ENCODE measurements at places on chromosomes 5 and 9. TPM values are rescaled to one million over a fixed set of nuclear protein-coding genes. Genes with fewer than 3 reads are reported as not detected.

Gene FYB1
- 9.0 TPM for total RNA-seq

Gene ZNF608
- 0.77 TPM for total RNA-seq

Gene EDIL3
- total RNA-seq = 0.14 TPM

Gene PCDHGA12
- 0.03 TPM for total RNA-seq

Gene PPP3R2
- not detected for total RNA-seq

Gene CARD6
- 2.9 TPM for total RNA-seq

Gene ORM2
- not detected for total RNA-seq

Gene WNT8A
- total RNA-seq = not detected

Gene FCN2
- not detected for total RNA-seq

Gene SUSD3
- 1.0 TPM for total RNA-seq

Gene IL7R
- total RNA-seq = 0.36 TPM

Gene PCDHGB3
- total RNA-seq = 0.21 TPM

Gene HSPA4
- total RNA-seq = 180 TPM

Gene CARTPT
- total RNA-seq = not detected

Gene ADAMTS16
- total RNA-seq = 1.9 TPM

Gene PCDHB13
- 0.08 TPM for total RNA-seq

Gene NDUFAF2
- 75.5 TPM for total RNA-seq

Gene SECISBP2
- 19.4 TPM for total RNA-seq

Gene NUP214
- total RNA-seq = 22.2 TPM

Gene WWC1
- 86.6 TPM for total RNA-seq

Gene PCDHGA2
- 0.62 TPM for total RNA-seq

Gene FGF10
- not detected for total RNA-seq

Gene DRD1
- total RNA-seq = 0.13 TPM

Gene MLANA
- total RNA-seq = not detected

Gene RAB3C
- not detected for total RNA-seq

Gene ADGRD2
- not detected for total RNA-seq

Gene PFN3
- not detected for total RNA-seq

Gene SPATA31A5
- total RNA-seq = not detected

Gene NR4A3
- total RNA-seq = 1.7 TPM

Gene SLC25A2
- total RNA-seq = not detected

Gene TAF11L5
- total RNA-seq = not detected

Gene CTXN3
- not detected for total RNA-seq

Gene NUTM2F
- total RNA-seq = not detected

Gene SYK
- total RNA-seq = not detected

Gene NUDT12
- total RNA-seq = 1.3 TPM

Gene TOMM5
- total RNA-seq = 326 TPM

Gene TSSK1B
- not detected for total RNA-seq

Gene TLX3
- not detected for total RNA-seq

Gene PCDH12
- total RNA-seq = 0.06 TPM

Gene C5orf46
- not detected for total RNA-seq

Gene PCDHB8
- total RNA-seq = 0.30 TPM

Gene ST8SIA4
- total RNA-seq = 0.23 TPM

Gene RNF183
- total RNA-seq = not detected
